Activated naive CD4-positive, alpha-beta T cell treated with Interleukin-2 at 50 U/mL for 16 hours (primary cell): ENCODE measurements at places on chromosomes 3 and 15.

GRCh38 chr15:96701443-96701842 is 370.9 kb downstream of the NR2F2 start:
- no peak for DNase-seq

- DNase-seq: no peak
These were observed 196.6 kb downstream of the EBLN2 start for GRCh38 chr3:73258057-73258456.

DNA sequence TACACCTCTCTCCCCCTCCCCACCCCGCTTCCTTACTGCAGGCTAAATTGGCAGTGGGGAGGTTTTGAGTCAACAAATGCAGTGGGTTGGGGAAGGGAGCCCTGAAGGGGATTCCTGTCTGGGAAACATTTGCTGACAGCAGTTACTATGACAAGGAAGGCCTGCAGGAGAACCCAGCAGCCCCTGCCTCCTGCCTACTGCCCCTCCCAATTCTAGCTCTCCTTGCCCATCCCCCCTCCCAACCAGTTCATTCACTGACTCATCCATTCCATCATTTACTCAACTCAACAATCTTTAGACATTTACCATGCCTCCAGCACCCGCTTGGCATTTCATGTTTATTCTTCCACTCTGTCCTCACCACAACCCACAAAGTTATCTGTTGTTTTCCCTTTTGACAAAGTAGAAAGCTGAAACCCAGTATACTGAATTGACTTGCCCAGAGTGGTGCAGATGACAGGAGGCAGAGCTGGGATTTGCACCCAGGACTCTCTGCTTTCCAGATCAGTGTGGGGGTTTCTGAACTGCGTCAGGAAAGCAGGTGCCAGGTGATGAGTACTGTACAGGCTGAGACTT is 75.0 kb downstream of the MAGEF1 start:
- DNase-seq: peak; percentile 40

DNA sequence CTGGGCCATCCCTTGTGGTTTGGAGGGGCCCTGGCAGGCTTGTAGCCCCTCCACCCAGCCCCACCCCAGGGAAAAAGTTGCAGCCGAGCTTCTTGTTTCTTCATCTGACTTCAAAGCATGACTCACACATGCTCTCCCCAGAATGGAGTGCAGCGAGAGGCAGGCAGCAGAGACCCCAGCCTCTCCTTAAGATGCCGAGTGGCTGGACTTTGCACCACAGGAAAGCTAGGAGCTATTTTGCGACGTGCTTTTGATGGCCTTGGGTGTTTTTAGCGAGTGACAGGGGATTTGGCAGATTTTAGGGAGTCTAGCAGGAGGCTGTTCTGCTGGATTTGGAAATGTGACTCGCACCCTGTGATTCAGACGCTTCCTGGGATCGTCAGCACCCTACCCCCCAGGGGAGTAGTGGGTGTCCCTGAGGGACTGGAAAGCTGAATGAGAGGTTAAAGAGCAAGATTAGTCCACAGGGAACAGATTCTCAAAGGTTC is 14.2 kb downstream of the BAHD1 start:
- no peak for DNase-seq

DNA sequence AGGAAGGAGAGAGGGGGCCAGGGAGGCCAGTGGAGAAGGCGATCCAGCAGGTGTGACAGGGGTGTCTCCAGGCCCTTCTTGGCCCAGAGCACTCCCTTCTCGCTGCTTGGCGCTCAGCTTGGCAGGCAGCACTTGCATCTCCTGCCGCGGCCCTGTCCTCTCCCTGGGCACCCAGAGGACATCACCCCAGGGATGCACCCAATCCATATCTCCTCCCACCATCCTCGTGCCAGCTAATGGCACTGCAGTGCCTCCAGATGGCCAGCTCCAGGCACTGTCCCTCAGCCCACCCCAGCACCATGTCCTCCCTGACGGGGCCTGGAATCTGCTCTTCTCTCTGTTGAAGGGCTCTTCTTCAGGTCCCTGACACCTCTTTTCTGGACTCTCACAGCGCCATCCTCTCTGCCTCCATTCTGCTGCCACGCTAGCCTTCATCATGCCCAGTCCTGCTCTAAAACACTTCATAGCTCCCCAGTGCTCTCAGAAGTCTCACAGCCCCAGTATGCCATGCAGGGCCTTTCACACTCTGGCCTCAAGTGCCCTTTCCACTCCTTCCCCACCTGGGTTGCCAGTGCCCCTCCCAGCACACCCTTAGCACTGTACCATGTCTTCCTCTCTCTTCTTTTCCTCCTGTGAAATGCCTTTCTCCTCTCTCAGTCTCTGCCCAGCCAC is 106.8 kb upstream of the SLC6A11 start:
- no peak for DNase-seq

DNA sequence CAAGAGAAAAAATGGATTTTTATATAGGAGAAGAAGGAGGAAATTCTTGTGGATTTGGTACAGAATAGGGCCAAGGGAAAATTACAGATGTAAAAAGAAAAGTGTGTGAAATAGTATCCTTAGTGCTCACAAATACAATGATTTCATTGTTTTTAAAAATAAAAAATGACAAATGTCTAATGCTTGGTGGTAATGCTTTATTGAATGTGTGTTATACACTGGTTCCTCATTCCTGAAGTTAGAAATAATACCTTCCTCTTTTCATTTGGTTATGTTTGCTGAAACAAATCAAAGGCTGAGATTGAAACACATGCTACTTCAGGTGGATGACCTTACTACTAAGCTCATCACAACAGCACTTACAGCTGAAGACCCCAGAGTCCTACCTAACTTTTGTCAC is 37.7 kb upstream of the CCR2 start:
- no peak for DNase-seq

GRCh38 chr15:98493966-98494511 is 154.3 kb upstream of the IGF1R start:
- DNase-seq: no peak

- DNase-seq: no peak
These were observed 42.9 kb downstream of the PXYLP1 start for GRCh38 chr3:141274411-141275031.

GRCh38 chr3:105440113-105440512 is 73.4 kb downstream of the ALCAM start:
- DNase-seq: no peak

- DNase-seq: no peak
These were observed 145.9 kb upstream of the POU1F1 start for GRCh38 chr3:87422333-87422732.

GRCh38 chr3:192906940-192907339 is 10.7 kb downstream of the MB21D2 start:
- no peak for DNase-seq

DNA sequence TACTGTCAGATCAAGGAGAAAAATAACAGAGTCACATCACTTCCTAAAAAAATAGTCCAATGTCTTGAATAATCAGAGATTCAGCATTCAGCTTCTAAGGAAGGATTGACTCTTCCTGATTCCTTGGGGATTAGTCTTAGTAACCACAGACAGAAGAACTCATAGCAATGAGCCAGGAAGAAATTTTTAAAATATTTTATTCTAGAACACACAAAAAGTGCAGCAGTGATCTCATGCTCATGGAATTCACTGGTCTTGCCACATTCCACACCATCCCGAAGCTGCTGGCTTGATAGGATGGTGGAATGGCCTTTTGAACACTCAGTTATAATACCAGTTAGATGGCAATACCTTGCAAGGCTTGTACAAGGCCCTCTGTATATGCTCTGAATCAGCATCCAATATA is 43.0 kb upstream of the ABI3BP start:
- DNase-seq: no peak

DNA sequence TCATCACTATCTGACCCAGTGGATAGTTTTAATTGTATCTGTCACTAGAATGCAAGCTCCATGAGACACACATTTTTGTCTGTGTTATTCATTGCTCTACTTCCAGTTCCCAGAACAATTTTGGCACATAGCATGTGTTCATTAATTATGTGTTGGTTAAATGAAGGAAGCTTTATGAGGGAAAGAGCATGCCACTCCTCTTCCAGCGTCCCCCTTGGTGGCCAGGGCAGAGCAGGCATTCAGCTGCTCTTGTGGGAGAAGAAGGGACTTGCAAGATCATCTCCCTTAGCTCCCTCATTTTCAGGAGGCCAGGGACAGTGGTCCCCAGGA is 489 bp upstream of the GALNT15 start:
- DNase-seq: no peak

- no peak for DNase-seq
These were observed 18.5 kb upstream of the CHCHD6 start for GRCh38 chr3:126685493-126685892.

DNA sequence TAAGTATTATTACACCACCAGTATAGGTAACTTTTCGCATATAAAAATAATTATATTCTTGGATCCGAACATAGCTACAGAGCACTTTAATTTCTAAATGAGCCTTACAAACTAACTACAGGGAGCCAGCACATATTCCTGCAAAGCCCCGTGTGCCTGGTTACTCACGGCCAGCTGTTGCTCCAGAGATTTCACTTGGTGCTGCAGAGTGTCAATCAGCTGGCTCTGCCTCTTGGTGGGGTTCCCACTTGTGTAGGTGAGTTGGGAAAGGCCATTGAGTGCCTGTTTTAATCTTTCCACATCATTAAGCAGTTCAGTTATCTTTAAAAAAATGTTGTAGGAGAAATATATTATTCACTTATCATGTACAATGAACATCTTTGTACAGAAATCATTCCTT is 98.9 kb downstream of the UACA start:
- DNase-seq: no peak
